ENCODE measurements at places on chromosomes 2 and 18. TPM values are rescaled to one million over a fixed set of nuclear protein-coding genes. Genes with fewer than 3 reads are reported as not detected.

- no peaks in the 10 kb centered on the region for H3K36me3 ChIP-seq
- H3K4me3 ChIP-seq: no peak overlapping the region
- no peak overlapping the region for H3K27ac ChIP-seq
- H3K4me1 ChIP-seq: no peaks in the 10 kb centered on the region
- DNase-seq: no peak
- H3K27me3 ChIP-seq: no peaks in the 10 kb centered on the region
These were observed 111.3 kb upstream of the SLC14A2 start for GRCh38 chr18:45503990-45504389.

DNA sequence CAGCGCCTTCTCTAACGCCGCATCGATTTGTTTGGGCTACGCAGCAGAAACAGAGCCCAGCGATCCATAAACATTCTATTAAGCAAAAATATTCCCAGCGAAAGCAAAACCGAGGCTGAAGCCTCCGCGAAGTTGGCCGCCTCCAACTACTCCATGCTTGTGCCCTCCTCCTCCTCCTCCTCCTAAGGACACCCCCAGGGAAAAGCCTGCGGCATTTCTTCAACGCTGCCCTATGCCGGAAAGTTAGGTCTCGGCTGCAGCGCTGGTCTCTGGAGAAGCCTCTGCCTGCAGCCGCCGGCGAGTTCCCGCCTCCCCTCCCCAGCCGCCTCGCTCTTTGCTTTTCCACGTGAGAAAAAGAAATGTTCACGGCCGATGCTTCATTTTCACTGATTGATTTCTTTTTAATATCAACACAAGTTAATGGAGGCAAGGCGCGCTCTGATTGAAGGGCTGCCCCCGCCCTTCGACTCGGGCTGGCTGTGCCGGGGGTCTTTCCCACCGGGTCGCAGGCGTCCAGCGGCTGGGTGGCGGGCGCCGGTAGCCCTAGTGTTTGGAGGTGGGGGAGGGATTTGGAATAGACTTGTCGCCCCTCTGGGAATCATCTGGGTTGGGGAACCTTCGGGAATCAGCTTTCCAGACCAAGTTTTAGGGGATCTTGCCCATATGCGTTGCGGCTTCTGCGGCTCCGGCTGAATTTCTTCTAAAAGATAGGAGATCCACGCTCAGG is 3.9 kb downstream of the NRP2 start:
- H3K4me3 ChIP-seq: peak overlapping the region; percentile 63
- no peaks in the 10 kb centered on the region for H3K36me3 ChIP-seq
- peaks cover 24% of the 10 kb centered on the region for H3K4me1 ChIP-seq
- peak overlapping the region; percentile 48 for H3K27ac ChIP-seq
- no peak for DNase-seq
- peaks cover 54% of the 10 kb centered on the region for H3K27me3 ChIP-seq

DNA sequence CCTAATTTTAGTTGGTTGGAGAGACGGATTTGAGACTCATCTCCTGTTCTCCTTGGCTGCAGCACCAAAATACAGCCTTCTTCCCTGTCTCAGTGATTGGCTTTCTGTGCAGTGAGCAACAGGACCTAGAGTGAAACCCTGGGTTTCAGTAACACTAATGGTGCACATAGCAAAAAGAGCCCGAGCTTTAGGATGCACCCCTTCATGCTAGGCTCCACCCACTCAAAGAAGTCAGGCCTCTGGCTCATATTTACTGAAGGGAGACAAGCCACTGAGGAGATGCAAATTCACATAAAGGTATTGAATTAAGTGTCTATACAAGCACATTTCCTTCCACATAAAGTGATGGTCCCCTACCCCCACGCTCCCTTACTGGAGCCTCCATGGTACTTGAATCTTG is 131.9 kb upstream of the CHAC2 start:
- H3K36me3 ChIP-seq: no peaks in the 10 kb centered on the region
- H3K4me1 ChIP-seq: no peaks in the 10 kb centered on the region
- no peak for DNase-seq
- no peak overlapping the region for H3K27ac ChIP-seq
- no peaks in the 10 kb centered on the region for H3K27me3 ChIP-seq

DNA sequence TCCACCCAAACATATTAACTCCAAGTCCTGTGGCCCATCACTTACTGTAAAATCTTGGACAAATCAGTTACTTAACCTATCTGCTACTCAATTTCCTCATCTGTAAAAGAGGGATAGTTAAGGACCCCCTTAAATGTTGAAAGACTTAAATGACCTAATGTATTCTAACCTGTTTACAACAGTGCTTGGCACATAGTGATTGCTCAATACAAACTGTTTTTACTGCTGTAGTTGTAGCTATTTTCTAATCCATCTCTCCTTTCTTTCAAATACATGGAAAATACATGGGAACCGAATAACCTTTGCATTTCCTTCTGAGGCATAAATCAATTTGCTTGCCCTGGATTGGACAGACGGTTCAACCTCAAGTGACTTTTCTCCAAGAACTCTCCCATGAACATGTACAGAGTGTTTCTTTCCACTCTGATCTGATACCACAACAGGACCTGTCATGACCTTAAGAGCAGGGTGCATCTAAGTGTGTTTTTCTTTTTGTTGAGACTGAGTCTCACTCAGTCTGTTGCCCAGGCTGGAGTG is 2.7 kb downstream of the LNPK start:
- H3K27ac ChIP-seq: peak overlapping the region; percentile 98
- no peak overlapping the region for H3K4me3 ChIP-seq
- no peaks in the 10 kb centered on the region for H3K36me3 ChIP-seq
- H3K27me3 ChIP-seq: no peaks in the 10 kb centered on the region

DNA sequence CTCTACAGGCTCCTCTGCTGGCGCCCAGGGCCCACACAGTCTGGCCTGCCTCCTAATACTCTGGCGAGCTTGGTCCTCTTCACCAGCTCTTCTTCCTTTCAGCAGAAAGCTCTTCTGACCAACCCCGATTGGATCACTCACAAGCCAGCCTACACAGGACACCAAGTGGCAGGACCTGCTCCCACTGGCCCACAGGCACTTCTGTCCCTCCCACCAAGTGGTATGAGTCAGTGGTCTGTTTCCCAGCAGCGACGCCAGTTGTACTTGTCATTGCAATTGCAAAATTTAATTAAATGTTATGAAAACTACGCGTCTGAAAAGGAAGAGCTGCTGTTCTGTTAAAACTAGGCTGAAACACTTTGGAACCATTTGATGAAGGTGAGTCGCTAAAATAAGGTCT is 46.7 kb downstream of the NDUFA10 start:
- H3K27me3 ChIP-seq: no peaks in the 10 kb centered on the region
- H3K36me3 ChIP-seq: no peaks in the 10 kb centered on the region
- no peak overlapping the region for H3K4me3 ChIP-seq
- DNase-seq: no peak

- no peak overlapping the region for H3K4me3 ChIP-seq
- no peaks in the 10 kb centered on the region for H3K36me3 ChIP-seq
- DNase-seq: no peak
These were observed 12.1 kb upstream of the ARMC9 start for GRCh38 chr2:231186325-231186724.

- no peaks in the 10 kb centered on the region for H3K36me3 ChIP-seq
- H3K27me3 ChIP-seq: no peaks in the 10 kb centered on the region
- no peak overlapping the region for H3K27ac ChIP-seq
- no peaks in the 10 kb centered on the region for H3K4me1 ChIP-seq
These were observed 58.3 kb downstream of the WDR7 start for GRCh38 chr18:56709463-56709862.

DNA sequence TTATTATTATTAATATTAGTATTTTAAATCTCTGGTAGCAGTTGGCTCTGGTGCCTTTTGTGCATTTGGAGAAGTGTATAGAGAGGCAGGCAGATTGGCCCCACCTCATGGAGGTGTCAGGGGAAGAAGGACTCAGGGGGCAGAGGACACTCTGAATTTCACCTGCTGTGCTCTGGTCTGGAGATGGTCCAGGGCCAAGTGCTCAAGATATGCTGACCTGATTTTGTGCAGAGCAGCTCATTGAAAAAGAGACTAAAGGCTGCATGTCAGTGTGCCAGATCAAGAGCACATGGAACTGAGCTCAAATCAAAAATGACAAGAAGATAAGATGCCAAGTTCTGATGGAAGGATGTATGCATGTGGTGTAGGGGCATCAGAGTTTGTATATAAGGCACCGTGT is 323.6 kb upstream of the TNP1 start:
- H3K27me3 ChIP-seq: no peaks in the 10 kb centered on the region
- H3K4me3 ChIP-seq: no peak overlapping the region
- no peak for DNase-seq
- no peaks in the 10 kb centered on the region for H3K36me3 ChIP-seq
- no peak overlapping the region for H3K27ac ChIP-seq

GRCh38 chr2:54967759-54968365 is 82.4 kb downstream of the RTN4 start:
- no peak overlapping the region for H3K4me3 ChIP-seq
- peak overlapping the region; percentile 91 for H3K27ac ChIP-seq
- H3K36me3 ChIP-seq: no peaks in the 10 kb centered on the region
- H3K4me1 ChIP-seq: peaks cover 78% of the 10 kb centered on the region
- DNase-seq: no peak

DNA sequence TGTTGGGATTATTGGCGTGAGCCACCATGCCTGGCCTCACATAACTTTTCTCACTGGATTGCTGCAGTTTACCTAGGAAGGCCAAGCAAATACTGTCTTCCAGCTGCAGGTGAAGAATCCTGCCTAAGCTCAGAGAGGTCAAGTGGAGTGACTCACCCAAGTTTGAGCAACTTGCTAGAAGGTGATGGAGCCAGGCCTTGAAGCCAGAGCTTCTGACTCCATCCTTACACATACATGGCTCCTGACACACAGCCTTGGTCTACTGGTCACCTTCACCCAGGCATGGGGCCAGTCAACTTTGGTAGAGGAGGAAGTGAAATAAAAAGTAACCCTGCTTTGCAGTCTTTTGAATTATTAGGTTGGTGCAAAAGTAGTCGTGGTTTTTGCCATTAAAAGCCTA is 93.5 kb downstream of the VWA3B start:
- no peak for DNase-seq
- H3K36me3 ChIP-seq: no peaks in the 10 kb centered on the region
- no peak overlapping the region for H3K27ac ChIP-seq
- no peak overlapping the region for H3K4me3 ChIP-seq

DNA sequence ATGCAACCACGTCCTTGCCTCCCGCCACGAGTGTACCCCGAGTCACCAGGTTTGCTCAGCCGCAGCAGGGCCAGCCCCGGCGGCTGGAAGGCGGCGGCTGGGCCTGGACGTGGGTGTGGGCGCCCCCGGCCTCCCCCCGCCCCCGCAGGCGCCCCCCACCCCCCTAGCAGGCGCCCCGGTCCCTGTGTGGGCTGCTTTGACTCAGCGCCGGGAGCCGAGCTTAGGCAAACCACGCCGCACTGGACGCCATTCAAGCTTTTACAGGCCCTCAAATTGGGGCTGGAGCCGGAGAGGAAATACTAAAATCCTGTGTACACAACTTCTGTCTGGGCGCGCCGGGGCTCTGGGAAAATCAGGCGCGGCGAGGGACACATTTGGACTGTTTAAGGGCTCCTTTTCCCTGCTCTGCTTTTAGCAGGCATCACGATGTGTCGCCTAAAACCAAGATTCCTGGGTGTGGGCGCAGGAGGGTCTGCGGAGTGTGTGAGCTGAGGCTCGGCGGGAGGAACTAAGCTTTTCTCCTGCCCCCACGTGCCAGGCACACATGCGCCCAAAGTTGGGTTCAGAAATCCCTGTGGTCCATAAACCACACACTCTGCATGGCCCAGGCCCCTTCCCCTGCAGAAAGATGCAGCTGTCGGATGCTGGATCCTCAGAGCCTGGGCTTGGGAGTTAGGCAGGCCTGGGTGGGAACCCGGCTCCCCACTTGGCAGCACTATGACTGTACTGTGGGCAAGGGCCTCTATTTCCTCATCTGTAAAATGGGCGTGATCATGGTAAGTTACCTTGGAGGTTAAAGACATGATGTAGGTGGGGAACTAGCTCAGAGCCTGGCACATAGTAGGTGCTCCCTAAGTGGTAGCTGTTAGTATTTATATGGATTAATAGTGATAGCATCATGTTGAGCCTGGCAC is 57.6 kb downstream of the ATOH8 start:
- peak overlapping the region; percentile 1 for H3K27ac ChIP-seq
- no peak overlapping the region for H3K4me3 ChIP-seq
- no peaks in the 10 kb centered on the region for H3K27me3 ChIP-seq

- H3K36me3 ChIP-seq: no peaks in the 10 kb centered on the region
- no peaks in the 10 kb centered on the region for H3K27me3 ChIP-seq
- H3K4me1 ChIP-seq: peaks cover 6% of the 10 kb centered on the region
- no peak overlapping the region for H3K4me3 ChIP-seq
- no peak overlapping the region for H3K27ac ChIP-seq
These were observed 25.9 kb upstream of the IMPA2 start for GRCh38 chr18:11955239-11956029.

DNA sequence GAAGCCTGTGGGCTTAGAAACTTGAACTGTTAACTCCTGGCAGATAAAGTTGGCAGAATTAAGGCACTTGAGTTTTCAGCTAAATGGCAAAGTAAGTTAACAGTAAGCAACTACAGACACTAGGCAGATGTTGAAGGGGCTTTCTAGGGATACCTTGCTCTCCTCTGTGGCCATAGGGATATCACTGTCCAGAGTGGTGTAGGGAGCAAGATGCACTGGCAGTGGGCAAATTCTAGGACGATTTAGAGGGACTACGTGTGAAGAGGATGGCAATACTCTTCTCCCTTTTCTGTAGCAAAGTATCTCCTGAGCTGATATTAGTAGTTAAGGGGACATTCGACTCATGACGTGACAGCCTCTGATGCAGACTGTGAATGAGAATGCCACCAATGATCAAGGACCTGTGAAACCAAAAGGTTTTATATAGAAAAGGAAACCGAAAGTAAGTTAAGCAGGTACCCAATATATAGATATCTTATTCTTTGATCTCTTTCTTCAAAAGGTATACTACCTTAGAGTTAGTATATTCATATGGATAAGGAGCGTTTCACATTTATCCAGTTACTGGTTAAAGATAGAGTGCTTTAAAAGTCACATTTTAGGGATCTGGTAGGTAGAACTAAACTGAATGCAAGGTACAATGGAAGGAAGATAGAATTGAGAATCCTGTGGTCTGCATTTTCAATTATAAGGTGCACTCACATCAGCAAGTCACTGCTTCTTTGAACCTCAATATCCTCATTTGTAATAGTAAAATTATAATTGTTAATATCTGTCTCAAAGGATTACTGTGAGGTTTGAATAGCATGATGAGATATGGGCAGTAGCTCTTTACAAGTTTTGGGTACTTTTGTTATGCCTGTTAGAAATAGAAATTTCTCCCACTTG is 106.4 kb downstream of the KCNH7 start:
- H3K27ac ChIP-seq: no peak overlapping the region
- DNase-seq: no peak
- no peak overlapping the region for H3K4me3 ChIP-seq
- no peaks in the 10 kb centered on the region for H3K27me3 ChIP-seq
- no peaks in the 10 kb centered on the region for H3K36me3 ChIP-seq

The RBBP8 gene
- total RNA-seq: 4.7 TPM

The CCDC121 gene
- total RNA-seq: 1.6 TPM

The PRSS56 gene
- total RNA-seq: 2.5 TPM

The TMEM178A gene
- 0.42 TPM for total RNA-seq

The NTSR2 gene
- not detected for total RNA-seq

Data from gastrocnemius medialis (tissue), 4 donors.